CD4-positive, alpha-beta T cell treated with Interleukin-21 for 1 hour (primary cell): ENCODE measurements at places on chromosomes 5 and 9.
A peak's percentile ranks its signal among the peaks of the same experiment; 100 is the strongest.

- no peak for DNase-seq
Observed at GRCh38 chr5:15592728-15593127, 92.7 kb downstream of the FBXL7 start.

DNA sequence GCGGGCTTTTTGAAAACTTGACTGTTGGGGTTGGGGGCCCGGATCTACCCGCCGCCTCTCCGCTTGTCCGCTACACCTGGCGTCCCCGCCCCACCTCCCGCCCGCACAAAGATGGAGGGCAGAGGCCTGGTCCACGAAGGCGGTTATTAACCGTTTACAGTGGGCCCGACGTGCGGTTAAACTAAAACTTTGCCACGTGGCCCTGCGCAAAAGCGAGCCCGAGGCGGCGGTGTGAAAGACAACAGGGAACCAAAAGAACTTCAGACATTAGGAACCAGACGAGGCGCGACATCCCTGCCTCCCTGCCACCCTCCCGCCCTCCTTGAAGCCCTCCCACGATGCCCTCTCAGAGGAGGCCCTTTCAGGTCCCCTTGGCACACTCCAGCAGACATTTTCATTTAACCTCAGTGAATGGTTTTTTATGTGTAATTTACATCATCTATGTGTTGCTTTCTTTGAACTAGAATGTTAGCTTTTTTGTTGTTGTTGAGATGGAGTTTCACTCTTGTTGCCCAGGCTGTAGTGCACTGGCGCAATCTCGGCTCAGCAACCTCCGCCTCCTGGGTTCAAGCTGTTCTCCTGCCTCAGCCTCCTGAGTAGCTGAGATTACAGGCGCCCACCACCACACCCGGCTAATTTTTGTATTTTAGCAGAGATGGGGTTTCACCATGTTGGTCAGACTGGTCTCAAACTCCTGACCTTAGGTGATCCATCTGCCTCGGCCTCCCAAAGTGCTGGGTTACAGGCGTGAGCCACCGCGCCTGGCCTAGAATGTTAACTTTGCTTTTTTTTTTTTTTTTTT is 999 bp upstream of the HNRNPA0 start:
- DNase-seq = no peak

DNA sequence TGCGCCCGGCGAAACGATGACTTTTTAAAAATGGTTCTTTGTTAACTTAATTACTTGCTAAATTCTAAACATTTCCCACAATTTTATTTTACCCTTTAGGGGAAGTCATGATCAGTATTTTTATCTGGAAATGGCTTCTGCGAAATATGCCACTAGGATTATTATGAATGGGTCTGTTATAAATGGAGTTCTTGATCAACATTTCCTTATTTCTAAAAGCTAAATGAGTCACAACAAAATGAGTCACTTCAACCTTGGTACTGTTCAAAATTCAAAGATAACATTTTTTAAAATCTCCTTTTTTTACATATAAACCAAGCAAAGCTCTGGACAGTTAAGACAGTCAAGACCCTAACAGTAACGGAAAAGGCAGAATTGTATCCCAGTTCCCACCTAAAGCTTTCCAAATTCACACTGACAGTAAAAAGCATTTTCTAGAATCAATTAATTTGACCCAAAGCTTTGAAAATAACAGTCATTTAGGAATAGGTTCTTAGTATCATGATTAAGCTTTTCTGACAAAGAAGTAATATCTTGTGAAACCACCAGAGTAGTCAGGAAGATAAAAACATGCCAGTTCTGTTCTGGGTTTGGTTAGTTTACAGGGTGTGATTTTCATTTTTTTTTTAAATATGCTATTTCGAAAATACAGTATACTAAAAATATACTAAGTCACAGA is 81.7 kb downstream of the LHFPL2 start:
- DNase-seq = no peak

GRCh38 chr9:132367613-132368313 is 13.0 kb upstream of the SETX start:
- no peak for DNase-seq

DNA sequence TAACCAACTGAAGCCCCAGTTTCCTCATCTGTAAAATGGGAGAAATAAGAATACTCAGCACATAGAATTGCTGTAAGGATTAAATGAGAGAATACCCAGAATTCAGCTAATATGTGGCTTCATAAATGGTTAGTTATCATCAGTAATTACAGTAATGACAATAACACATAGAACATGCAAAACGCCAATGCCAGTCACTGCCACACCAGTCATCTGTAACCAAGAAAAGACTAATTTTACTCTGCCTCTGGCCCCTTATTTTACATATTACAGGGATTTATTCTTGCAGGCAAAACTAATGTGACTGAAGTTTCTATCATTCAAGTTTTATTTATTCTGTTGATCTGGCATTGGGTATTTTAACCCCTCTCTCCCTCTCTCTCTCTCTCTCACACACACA is 46.5 kb downstream of the EBF1 start:
- no peak for DNase-seq

DNA sequence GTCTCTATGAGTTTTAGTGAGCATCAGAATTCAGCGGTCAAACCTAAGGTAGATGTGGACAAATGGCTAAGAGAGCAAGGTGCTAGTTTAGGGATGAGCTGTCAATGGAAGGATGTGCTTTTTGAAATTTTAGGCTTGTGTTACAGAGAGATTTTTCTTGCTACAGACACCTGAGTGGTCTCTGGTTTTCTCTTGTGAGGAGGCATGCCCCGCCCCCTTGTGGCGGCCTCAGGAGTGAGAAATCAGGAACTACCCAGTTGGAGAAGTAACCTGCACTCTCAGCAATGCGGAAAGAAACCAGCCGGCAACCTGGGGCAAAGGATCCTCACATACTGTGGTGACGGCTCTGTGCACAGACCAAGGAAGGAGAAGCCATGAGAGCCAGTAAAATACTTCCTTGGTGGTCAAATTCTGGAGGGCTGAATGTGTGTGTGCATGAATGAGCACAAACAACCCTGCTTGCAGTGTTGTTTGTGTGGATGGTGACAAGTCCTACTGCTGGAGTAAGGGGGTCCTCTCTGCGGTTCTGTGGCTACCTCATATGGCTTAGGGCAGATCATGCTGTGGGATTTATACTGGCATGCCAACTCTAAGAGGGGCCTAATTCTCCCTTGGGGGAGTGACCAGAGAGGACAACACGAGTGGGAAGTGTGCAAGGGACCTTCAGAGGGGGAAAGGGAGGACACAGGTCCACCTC is 16.7 kb upstream of the HSD17B4 start:
- DNase-seq = peak; percentile 70

- DNase-seq = peak; percentile 53
Observed at GRCh38 chr5:75681125-75681830, 36.0 kb downstream of the POC5 start.

DNA sequence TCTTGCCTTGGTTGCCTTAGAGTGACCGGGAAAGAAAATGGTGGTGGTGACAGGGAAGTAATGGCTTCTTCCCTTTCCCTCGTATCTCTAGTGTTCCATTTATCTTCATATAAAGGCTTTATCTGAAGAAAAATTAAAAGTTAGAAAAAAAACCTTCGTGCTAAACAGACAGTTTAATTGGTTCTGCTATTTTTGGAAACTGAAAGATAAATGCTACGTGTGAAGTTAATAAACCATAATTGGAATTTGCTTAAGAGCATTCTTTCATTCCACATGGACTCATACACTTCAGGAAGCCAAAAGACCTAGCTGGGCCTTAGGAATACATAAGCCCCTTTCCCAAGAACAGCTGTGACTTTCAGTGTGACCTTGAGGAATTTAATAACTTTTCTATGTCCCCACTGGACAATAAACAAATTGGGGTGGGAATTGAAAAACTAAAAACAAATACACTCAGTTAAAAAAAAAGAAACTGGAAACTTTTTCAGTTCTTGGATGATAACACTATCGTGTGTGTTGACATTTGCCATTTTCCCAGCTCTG is 818.8 kb upstream of the WWC1 start:
- DNase-seq = no peak

GRCh38 chr5:135671052-135671705 is 92.4 kb upstream of the CXCL14 start:
- no peak for DNase-seq

- DNase-seq = no peak
Observed at GRCh38 chr5:131845828-131846227, 49.0 kb upstream of the FNIP1 start.

DNA sequence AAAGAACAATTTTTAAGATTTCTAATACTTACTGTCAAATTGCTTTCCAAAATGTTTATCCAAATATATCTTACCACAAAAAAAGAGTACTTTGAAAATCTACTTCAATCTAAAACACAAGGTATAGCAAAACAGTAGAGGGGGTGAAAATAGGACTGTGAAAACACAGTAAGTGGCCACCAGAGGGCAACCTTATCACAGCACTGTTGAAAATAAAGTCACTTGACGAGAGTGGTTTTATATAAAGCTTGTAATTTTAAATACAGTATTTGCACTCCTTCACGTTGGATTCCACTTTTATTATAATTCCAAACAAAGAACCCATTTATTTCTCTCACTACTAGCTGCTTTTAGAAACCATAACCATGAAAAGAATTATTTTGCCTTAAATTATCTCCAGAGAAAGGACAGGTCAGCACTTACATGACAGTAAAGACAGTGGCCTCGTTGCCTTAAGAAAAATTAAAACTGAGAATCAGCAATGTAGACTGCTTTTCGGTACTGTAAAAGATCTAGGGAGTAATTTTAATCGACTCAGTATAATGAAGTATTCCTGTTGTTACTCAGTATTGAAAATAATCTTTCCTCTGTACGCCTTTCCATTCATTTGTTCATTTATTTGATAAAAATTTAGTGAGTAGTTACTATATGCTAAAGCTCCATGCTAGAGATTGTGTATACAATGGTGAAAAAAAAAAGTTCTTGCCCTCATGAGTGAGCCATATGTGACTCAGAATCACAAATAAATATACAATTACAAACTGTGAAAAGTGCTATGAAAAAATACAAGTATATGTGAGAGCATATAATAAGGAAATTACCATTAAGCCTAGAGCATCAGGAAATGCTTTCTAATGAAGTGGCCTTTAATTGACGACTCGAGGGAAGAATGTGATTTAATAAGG is 40.0 kb upstream of the CDK5RAP2 start:
- DNase-seq = peak; percentile 70
